Upper lobe of left lung (tissue), 6 donors: ENCODE measurements at places on chromosomes 7 and 10. TPM values are rescaled to one million over a fixed set of nuclear protein-coding genes. Genes with fewer than 3 reads are reported as not detected.
A peak's percentile ranks its signal among the peaks of the same experiment; 100 is the strongest.

AZGP1 gene
- total RNA-seq = 32.1 TPM

SMO gene
- total RNA-seq = 2.0 TPM

FRAT2 gene
- 33.2 TPM for total RNA-seq

KLF14 gene
- total RNA-seq = not detected

CHN2 gene
- total RNA-seq = 11.9 TPM

- H3K4me3 ChIP-seq = no peak overlapping the region
- no peak overlapping the region for H3K27ac ChIP-seq
- peaks cover 6% of the 10 kb centered on the region for H3K4me1 ChIP-seq
- no peaks in the 10 kb centered on the region for H3K36me3 ChIP-seq
These were observed 268.9 kb downstream of the ADK start for GRCh38 chr10:74419958-74420375.

DNA sequence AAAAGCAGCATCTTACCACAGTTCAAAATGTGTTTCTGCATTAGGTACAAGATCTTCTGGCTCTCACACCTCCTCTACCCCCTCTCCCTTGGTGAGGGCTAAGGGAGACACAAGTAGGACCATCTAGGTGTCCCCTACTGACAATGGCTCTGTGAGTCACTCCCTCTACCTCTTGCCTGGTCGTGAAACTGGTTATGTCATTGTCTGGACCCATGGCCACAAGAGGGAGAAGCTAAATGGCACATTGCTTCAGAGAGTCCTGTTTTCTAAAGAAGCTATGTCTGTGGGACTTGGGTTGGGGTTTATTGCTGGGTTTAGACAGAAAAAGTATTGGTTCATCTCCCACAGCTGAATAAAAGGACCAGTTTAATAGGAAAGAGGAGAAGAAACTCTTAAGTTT, 4.0 kb upstream of the PLXNA4 start:
- no peak overlapping the region for H3K27ac ChIP-seq
- no peak for DNase-seq
- H3K4me1 ChIP-seq = peaks cover 27% of the 10 kb centered on the region
- no peak overlapping the region for H3K4me3 ChIP-seq
- H3K27me3 ChIP-seq = peaks cover 8% of the 10 kb centered on the region

GRCh38 chr7:68542831-68543230, 1055.4 kb upstream of the AUTS2 start:
- no peaks in the 10 kb centered on the region for H3K36me3 ChIP-seq
- no peak for DNase-seq
- no peaks in the 10 kb centered on the region for H3K27me3 ChIP-seq
- H3K27ac ChIP-seq = no peak overlapping the region

GRCh38 chr10:110260746-110261477, 43.8 kb downstream of the SMNDC1 start:
- no peak overlapping the region for H3K27ac ChIP-seq
- H3K36me3 ChIP-seq = no peaks in the 10 kb centered on the region
- H3K4me1 ChIP-seq = no peaks in the 10 kb centered on the region
- no peak for DNase-seq
- H3K27me3 ChIP-seq = no peaks in the 10 kb centered on the region
- H3K4me3 ChIP-seq = no peak overlapping the region

GRCh38 chr10:22322641-22323160, 1.8 kb downstream of the BMI1 start:
- H3K4me3 ChIP-seq = peak overlapping the region; percentile 88
- H3K4me1 ChIP-seq = peaks cover 47% of the 10 kb centered on the region
- H3K27ac ChIP-seq = no peak overlapping the region
- H3K27me3 ChIP-seq = no peaks in the 10 kb centered on the region

DNA sequence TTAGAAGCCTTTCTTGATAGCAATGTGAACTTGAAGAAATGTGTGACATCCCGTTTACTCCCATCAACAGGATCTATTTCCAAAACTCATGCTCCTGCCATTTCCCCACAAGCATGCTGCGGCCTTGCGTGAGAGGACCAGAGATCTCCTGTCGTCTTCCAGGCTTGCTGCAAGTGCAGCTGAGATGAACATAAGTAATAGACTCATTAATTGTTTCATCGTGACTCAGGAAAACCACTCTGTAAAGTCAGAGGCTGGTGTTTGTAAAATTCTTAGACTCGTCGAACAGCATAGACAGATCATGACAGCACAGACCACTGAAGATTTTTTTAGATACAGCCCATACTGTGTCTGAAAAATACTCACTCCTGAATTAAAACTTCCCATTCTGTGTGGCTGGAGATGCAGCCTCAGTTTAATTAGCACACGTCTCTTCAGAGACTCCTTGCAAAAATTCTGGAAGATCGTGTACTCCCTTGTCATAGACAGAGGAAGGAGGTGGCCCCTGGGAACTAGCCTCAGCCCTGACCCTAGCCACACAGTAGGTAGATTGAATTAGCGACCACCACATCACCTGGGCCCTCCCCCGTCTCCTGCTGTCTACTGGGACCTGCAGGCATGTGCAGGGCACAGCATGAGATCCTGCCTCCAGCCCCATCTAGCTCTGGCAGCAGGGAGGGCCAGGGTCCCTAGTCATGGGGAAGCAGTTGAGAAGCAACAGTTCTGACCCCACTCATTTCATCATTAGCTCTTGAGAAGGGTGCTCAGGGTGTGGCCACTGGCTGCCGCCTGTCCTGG, 226.0 kb downstream of the CELF2 start:
- no peak for DNase-seq
- peaks cover 15% of the 10 kb centered on the region for H3K4me1 ChIP-seq
- no peak overlapping the region for H3K4me3 ChIP-seq

GRCh38 chr10:89362929-89363328, 14.9 kb upstream of the IFIT1B start:
- no peak for DNase-seq
- H3K27ac ChIP-seq = no peak overlapping the region
- H3K4me3 ChIP-seq = no peak overlapping the region
- H3K36me3 ChIP-seq = no peaks in the 10 kb centered on the region
- no peaks in the 10 kb centered on the region for H3K27me3 ChIP-seq

GRCh38 chr7:30503274-30504212, 1.1 kb downstream of the GGCT start:
- H3K4me1 ChIP-seq = peaks cover 27% of the 10 kb centered on the region
- peak overlapping the region; percentile 79 for H3K27ac ChIP-seq
- DNase-seq = no peak
- peak overlapping the region; percentile 98 for H3K4me3 ChIP-seq
- no peaks in the 10 kb centered on the region for H3K27me3 ChIP-seq

DNA sequence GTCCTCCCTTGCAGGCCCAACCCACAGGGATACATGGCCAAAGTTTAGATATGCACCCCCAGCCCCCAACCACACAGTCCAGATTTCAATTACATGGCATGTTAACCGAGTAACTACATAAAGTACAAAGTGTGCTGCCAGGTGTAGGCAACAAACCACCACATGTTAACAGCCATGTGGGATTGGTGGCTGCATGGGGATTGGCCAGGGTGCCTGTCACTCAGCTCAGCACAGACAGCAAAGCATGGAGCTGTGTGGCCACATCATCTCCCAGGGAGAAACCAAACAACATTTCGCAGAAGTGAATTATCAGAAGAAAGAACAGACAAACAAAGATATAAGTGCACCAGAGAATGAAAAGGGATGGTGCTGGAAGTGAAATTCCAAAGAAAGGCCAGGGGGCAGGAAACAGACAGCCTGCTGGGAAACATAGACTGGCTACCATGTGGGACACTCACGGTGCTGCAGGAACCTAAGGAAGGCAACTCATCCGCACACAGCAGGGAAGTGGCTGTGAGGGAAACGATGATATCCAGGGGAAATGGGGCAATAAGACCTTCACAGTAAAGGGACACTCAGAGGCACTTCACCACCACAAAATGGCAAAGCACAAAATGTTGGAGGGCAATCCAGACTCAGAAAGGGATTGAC, 171.2 kb downstream of the PTPRN2 start:
- H3K4me1 ChIP-seq = no peaks in the 10 kb centered on the region
- no peak overlapping the region for H3K27ac ChIP-seq
- no peaks in the 10 kb centered on the region for H3K36me3 ChIP-seq

GRCh38 chr10:87092376-87092860, 2.2 kb downstream of the GLUD1 start:
- H3K27ac ChIP-seq = peak overlapping the region; percentile 99
- peak overlapping the region; percentile 89 for H3K4me3 ChIP-seq
- peaks cover 38% of the 10 kb centered on the region for H3K4me1 ChIP-seq
- H3K36me3 ChIP-seq = no peaks in the 10 kb centered on the region

DNA sequence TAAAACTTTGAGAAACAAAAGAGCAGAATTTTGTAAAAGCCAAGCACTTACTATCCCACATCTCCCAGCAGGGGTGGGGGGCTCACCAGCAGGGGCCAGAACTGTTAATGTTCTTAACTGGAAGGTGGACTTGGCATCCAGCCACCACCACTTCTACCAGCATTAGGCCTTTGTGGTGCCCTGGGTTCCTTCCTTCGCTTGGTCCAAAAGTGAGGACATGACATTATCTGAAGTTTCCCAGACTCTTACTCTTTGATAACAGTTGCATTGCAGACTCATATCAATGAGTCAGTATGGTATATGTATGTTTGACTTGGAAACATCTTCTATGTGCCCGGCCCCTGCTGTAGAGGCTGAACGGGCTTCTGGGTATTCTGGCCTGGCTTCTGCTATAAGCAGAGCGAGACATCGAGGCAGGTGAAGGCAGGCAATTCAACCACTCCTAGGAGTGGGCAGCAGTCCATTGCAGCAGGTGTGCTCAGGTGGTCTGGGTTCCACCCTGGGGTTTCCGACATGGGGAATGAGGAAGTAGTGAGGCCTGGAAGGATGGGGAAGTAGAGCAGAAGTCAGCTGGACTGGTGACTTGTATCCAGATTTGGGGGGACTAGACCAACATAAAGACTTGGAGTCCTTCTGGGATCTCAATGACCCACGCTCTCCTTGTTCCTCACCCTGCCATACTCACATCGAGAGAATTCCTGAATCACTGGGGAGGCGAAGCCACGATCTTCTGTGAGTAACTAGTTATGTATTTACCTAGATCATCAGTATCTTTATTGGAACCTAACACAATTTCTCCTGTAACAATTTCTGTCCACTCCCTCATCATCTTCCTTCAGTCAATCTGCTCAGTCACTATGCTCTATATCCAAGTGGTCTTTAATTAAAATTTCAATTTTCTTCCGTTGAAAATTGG, 4.1 kb downstream of the ZNF777 start:
- no peak for DNase-seq
- H3K36me3 ChIP-seq = peaks cover 9% of the 10 kb centered on the region
- H3K4me3 ChIP-seq = no peak overlapping the region
- peaks cover 13% of the 10 kb centered on the region for H3K4me1 ChIP-seq
- no peak overlapping the region for H3K27ac ChIP-seq
